NCI-H460 (cell line): ENCODE measurements at places on chromosomes 13 and 19. TPM values are rescaled to one million over a fixed set of nuclear protein-coding genes. Genes with fewer than 3 reads are reported as not detected.

DNA sequence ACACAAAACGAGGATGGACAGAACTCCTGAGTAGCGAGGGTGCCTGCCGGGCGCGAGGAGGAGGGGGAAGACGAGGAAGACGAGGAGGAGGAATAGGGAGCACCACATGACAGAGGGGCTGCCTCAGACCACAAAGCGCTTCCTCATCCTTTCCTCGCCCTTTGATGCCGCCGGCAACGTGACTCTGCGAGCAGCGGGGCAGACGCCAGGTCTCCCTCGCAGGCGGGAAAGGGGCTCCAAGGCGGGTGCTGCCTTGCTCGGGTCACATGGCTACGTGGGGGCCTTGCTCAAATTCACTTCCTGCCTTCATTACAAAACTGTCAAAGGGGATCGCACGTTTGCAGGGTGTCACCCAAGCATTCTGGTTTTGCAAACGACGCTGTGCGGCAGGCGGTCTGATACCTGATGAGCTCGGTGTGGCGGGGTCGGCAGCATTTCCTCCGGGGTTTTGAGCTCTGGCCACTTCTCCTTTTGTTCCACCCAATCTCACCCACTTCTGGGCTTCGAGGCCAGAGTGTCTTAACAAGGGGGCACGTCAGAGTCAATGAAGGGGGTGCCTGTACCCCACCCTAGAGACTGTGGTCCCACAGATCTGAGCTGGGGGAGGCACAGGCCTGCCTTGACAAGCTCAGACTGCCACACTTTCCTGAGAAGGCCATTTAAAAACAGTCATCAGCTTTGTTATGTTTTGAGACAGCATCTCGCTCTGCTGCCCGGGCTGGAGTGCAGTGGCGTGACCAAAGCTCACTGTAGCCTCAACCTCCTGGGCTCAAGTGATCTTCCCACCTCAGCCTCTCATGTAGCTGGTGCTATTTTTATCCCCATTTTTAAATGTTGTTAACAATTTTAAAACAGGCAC lies 14.9 kb downstream of the MAP2K2 start:
- no peak for DNase-seq

FCGBP gene
- 0.02 and 0.06 TPM in 2 replicates for total RNA-seq

DNA sequence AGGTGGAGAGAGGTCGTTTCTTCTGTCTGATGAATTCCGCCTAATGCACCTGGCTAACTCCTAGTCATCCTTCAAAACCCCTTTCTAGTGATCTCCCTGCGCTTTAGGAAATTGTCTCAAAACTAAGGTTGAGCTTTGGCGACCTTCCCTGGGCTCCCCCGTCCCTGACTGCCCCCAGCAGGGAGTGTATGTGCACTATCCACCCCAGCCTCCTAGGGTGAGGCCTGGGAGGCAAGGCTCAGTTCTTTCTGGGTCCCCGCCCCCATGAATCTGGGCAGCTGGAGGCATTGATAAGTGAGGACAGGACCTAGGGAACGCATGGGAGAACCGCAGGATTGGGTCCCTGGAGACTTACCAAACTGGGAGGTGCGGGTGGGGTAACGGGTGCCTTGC lies 378 bp downstream of the TLE6 start:
- DNase-seq: no peak

GRCh38 chr13:23436680-23437079 lies 3.2 kb upstream of the SACS start:
- no peak for DNase-seq

DNA sequence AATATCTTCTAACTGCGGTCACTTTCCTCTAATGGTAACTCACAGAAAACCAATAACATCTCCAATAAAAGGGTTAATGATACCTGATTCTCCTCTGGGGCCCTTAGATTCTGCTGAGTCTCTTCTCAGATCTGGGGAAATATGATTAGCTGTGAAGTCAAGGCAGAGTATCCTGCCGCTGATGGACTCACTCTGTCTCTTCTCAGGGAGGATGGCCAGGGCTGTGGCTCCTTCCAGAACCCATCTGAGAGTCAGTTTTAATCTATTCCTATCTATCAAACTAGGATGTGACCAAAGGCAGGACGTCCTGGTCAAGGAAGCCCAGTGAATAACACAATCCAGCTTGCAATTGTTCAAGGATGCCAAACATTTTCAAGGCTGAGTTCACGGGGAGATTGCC lies 109.8 kb downstream of the SLC10A2 start:
- DNase-seq: no peak

DNA sequence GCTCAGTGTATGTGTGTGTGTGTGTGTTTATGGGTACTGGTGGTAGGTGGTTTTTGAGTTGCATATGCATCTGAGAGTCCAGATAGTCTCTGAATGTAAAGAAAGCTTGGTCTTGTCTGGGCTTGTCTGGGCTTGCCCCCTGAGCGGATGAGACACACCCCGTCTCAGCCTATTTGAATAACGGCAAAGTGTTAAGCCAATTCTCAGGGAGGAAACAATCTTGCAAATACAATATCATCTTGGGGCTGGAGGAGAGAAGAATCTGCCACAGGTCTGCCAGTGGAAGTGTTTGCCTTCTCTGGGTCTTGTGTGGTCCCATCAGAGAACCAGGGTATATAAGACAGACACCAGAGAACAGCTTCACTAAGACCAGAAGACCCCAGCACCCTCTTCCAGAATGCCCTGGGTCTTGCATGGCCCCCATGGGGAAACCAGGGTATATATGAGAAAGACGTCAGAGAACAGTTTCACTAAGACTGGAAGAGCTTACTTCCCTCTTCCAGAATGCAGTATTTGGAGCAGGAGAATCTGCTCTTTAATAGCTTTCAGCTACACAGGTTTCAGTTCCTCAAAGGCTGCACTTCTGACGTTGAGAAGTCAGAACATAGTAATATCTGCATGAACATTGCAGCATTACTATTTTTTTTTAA lies 13.3 kb downstream of the CD70 start:
- DNase-seq: peak; percentile 74

- no peak for DNase-seq
Measured at GRCh38 chr13:114124921-114125320, 7.5 kb downstream of the RASA3 start.

DNA sequence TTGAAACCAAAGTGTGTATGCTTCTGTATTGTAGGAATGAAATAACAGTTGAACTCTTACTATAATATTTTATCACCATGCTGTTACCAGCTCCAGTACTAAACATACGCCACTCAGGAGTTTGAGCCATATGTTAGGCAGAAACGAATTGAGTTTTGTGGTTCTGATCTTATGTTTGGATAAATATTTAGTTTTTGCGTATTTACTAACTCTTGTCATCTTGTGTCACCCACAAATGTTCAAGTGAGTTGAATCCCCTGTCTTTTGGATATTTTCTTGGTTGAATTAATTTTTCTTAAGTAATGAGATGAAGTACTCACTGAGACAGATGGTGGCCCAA lies 1.5 kb downstream of the FNDC3A start:
- no peak for DNase-seq

GRCh38 chr19:39319892-39320248 lies 793 bp downstream of the LRFN1 start:
- DNase-seq: no peak

- DNase-seq: no peak
Measured at GRCh38 chr19:28394725-28395124, 818.2 kb downstream of the UQCRFS1 start.

GRCh38 chr13:79532576-79532975 lies 51.6 kb downstream of the NDFIP2 start:
- no peak for DNase-seq

- DNase-seq: no peak
Measured at GRCh38 chr13:37701306-37701705, 102.7 kb upstream of the POSTN start.

GRCh38 chr19:34172661-34173192 lies 423 bp downstream of the LSM14A start:
- no peak for DNase-seq

- no peak for DNase-seq
Measured at GRCh38 chr13:29858231-29858630, 7.8 kb upstream of the UBL3 start.

GJA3 gene
- 0.10 and 0.14 TPM in 2 replicates for total RNA-seq

LRG1 gene
- 0.15 TPM in 1 of 2 replicates, not detected in the other for total RNA-seq

- DNase-seq: no peak
Measured at GRCh38 chr13:47291107-47291656, 394.3 kb upstream of the HTR2A start.

GRCh38 chr13:113628291-113629270 lies 29.4 kb downstream of the ATP4B start:
- no peak for DNase-seq

DNA sequence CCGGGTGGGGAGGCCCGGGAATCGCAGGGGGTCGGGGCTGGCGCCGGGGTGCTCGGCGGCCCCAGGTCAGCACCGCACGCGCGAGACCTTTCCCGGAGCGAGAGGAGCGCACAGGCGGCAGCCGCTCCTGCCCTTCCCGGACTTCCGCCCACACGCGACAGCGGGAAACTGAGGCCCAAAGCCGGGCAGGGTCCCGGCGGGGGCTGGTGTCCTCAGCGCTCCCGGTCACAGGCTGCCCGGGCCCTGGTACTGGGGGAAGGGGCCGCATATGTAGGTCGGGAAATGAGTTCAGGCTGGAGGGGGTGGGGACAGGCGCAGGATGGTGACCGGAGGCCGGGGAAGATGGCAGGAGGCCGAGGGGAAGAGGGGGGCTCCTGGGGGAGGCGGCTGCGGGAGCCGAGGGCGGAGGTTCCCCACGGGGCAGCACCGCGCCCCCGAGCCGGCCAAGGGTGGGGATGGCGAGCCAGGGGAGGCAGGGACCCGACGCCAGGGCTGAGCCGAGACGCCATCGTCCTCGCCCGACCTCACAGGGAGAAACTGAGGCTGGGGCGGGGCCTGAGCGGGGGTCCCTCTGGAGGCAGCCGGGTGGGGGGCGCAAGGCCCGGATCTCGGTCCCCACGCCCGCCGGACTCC lies 662 bp downstream of the CBARP start:
- DNase-seq: no peak

GRCh38 chr19:39544226-39544903 lies 4.4 kb upstream of the EID2 start:
- no peak for DNase-seq

SLC1A6 gene
- total RNA-seq: not detected in 2 replicates

DNA sequence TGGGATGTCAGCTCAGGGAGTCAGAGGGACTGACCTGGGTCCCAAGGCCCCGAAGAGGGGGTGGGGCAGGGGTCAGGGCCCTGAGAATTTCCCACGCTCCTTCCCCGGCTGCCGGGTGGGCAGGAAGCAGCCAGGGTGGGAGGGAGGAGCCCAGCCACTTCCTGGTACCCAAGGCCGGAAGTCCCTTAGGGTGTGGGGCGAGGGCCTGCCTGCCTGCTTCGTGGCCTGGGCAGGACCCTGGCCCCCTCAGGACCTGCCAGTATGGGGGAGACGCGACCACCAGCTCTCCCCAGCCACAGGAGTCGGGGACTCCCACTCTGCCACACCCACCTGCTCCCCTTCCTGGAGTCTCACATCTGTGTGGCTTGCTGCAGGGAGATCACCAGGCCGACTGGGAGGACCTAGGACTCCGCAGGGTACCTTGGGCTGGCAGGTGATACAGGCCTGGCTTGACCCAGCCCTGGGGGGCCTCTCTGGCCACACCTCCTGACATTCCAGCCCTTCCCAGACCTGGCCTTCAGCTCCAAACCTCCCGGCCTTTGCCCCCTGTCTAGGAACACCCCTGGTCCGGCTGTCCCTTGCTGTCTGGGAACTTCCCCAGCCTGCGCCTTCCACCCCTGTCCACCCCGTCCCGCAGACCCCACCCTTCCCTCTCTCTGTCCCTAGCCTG lies 9.8 kb upstream of the CIRBP start:
- peak; percentile 52 for DNase-seq

DNA sequence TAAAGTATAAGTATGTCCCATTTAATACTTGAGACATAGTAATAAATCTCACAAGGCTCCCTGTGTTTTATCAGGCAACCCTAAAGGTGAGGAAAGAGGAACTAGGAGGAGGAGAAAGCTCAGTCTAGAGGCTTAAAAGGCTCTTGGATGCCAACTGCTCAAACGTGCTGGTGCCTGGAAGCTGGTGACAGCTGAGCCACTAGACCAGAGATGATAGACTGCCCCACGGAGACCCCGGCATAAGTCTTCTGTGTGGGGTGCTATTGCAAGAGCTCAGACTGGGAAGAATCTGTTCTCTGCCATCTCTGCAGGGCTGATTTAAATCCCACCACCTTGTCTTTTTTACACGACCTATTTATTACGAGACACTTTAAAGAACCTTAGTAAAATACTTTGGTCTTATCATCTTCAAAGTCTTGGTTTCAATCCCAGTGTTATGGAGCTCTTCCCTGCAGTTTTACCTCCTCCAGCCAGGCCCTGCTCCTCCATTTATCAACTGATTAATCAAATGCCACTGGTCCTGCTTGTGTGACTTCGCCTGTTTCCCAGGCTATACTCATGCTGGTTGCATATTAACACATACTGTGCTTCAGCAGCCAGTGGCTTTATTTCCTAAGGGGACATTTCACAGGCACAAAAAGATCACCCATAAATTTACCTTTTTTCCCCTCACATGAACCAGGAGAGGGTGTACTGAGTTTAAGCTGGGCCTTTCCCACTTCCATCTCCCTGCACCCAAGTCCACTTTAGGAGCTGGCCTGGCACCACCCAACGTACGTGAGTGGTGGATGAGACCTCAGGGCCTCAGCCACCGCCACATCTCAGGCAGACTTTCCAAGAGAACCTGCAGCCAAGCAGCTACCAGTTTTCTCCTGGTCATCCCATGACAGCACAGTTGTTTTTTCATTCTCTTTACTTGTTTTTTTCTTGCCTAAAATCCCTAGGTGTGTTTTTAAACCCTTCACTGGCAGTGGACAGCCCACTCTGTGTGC lies 7.8 kb upstream of the ATP12A start:
- no peak for DNase-seq

- no peak for DNase-seq
Measured at GRCh38 chr19:13742756-13743155, 21.6 kb upstream of the MRI1 start.

GRCh38 chr19:37251308-37252229 lies 33.6 kb downstream of the ZNF383 start:
- peak; percentile 91 for DNase-seq

CD37 gene
- total RNA-seq: not detected in 2 replicates

DNA sequence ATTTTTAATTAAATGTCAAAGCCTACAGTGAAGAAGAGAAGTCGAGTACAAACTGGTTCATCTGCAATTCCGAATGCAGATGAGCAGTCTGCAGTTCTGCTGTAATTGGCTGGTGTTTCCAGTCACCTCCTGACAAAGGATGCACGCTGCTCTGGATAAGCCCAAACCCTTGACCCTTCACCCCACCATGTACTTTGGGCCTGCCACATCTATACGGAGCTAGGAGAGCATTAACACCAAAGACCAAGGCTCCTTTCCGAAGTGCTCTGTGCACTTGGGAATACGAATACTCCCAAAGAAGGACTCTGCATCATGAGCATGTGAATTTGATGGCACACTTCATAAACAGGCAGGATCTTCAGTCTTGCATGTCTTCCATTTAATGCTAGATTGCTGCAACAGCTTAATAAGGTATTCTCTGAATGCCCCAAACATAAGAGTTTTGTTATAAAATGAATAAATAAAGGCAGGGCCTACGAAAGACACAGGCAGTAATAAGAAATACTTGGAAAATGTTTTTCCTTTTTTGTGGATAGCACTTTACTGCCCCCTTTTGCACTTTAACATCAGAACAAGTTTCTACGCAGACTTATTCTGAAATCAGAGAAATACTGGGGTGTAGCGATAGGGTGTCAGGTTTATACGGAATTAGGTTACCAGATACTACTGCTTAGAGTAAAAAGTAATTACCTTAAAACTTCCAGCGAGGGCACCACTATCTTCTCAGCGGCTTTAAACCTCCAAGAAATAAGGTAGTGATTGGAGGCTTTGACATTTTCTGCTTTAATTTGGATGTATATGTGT lies 15.0 kb downstream of the EFNB2 start:
- DNase-seq: no peak

- DNase-seq: no peak
Measured at GRCh38 chr13:35496761-35497386, 20.4 kb upstream of the MAB21L1 start.
